ENCODE measurements at places on chromosomes 7 and 10. TPM values are rescaled to one million over a fixed set of nuclear protein-coding genes. Genes with fewer than 3 reads are reported as not detected.
A peak's percentile ranks its signal among the peaks of the same experiment; 100 is the strongest.

- peak; percentile 45 for DNase-seq
Measured at GRCh38 chr7:47513741-47514241, 68.1 kb downstream of the TNS3 start.

- DNase-seq, result no peak
Measured at GRCh38 chr7:48365010-48365409, 193.8 kb downstream of the ABCA13 start.

DNA sequence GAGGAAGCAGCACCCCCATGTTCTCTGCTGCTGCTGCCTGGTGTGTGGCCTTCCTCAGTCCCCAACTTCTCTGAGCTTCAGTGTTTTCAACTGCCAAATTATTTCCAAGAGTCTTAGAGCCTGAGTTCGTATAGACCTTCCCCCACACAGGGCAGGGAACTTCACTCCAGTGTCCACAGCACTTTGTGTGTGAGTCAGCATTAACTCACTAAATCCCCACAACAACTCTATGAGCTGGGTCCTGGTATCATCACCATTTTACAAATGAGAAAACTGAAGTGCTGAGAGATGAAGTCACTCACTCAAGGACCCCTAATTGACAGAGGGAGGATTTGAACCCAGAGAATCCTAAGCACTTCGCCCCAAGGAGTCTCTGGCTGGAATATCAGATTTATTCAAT is 48.3 kb downstream of the ADCYAP1R1 start:
- DNase-seq, result no peak

- DNase-seq, result no peak
Measured at GRCh38 chr7:78912781-78913180, 540.7 kb downstream of the MAGI2 start.

GRCh38 chr10:118901906-118902305 is 127.6 kb upstream of the NANOS1 start:
- DNase-seq, result no peak

DNA sequence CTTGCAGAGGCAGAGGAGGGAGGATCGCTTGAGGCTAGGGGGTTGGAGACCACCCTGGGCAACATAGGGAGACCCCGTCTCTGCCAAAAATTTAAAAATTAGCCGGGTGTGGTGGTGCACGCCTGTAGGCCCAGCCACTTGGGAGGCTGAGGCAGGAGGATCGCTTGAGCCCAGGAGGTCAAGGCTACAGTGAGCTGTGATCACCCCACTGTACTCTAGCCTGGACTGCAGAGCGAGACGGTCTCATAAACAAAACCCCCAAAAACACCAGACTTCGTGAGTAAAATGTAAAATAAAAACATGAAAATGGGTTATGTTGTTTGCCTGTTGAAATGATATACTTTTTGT is 699 bp downstream of the LHPP start:
- no peak for DNase-seq

GRCh38 chr10:86691333-86692022 is 23.2 kb downstream of the LDB3 start:
- DNase-seq, result no peak

DNA sequence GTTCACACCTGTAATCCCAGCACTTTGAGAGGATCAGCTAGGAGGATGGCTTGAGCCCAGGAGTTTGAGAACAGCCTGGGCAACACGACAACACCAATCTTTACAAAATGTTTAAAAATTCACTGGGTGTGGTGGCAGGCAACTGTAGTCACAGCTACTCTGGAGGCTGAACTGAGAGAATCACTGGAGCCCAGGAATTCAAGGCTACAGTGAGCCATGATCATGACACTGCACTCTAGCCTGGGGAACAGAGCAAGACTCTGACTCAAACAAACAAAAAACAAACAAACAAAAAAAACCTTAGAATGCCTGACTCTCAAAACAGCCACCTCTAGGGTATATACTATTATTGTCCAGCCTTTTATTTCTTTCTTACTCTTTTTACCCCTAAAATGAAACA is 56.5 kb upstream of the PAPSS2 start:
- DNase-seq, result no peak

- DNase-seq, result no peak
Measured at GRCh38 chr7:65846008-65846570, 26.8 kb upstream of the VKORC1L1 start.

- DNase-seq, result no peak
Measured at GRCh38 chr7:87534072-87534471, 58.6 kb upstream of the ABCB4 start.

DNA sequence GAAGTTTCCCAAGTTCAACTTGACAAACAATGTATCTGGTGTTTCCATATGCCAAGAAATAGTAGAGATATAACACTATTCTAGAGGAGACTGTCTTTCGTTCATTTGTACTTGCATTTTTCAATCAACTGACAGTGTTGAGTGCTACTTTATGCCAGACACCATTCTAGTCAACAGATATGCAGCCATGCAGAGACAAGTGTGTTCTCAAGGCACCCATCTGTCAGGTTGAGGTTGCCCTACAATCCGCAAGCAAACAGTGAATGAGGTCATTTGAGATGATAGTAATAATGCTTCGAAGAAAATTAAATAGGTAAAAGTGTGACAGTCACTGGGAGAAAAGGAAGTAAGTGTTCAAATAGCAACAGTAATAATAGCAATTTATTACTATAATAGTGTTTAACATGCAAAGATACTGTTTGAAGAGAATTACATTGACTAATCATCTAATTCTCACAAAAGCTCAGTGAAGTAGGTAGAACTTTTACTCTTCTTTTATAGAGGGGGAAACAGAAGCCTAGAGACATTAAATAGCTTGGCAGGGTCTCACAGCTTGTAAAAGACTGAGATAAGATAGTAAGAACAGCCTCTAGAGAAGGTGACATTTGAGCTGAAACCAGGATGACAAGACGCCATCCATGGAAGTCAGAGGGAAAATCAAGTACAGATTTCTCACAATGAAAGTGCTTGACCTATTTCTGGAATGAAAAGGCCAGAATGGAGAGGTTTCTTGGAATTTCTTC is 936.9 kb downstream of the SORCS3 start:
- DNase-seq, result no peak

GRCh38 chr10:98292971-98293370 is 25.0 kb upstream of the LOXL4 start:
- DNase-seq, result no peak

DNA sequence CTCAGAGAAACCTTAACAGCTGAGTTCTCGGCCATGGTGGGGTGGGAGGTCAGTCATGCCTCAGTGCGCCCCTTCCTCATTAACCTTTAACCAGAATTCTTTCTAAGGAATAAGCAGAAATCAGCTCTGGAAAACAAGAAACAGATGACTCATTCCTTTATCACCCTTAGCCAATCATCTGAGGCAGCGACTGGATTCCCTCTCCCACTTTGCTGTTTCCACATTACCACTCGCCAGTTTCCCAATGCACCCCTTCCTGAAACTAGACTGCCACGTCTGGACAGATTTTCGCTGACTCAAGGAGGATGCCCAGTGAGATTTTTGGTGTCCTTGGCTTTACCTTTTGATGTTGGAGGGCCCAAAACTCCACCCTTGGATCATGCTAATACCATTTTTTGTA is 223.8 kb downstream of the PLXDC2 start:
- no peak for DNase-seq

DNA sequence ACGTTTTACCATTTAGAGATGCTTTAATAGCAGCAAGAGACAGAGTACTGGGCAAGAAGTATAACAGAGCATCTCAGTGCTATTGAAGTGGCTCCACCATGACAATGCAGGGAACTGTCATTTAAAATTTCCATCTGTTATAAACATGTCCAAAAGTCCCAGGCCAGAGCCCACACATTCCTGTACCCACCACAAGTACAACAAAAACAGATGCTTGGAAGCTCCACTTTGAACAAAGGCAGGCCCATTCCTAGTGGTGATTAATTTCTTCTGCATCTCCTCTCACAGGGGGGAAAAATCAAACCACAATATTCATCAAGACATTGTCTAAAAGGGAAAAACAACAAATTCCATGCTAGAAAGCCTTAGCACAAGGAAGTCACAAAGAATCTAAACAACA is 627.9 kb downstream of the PARD3 start:
- DNase-seq, result no peak

DNA sequence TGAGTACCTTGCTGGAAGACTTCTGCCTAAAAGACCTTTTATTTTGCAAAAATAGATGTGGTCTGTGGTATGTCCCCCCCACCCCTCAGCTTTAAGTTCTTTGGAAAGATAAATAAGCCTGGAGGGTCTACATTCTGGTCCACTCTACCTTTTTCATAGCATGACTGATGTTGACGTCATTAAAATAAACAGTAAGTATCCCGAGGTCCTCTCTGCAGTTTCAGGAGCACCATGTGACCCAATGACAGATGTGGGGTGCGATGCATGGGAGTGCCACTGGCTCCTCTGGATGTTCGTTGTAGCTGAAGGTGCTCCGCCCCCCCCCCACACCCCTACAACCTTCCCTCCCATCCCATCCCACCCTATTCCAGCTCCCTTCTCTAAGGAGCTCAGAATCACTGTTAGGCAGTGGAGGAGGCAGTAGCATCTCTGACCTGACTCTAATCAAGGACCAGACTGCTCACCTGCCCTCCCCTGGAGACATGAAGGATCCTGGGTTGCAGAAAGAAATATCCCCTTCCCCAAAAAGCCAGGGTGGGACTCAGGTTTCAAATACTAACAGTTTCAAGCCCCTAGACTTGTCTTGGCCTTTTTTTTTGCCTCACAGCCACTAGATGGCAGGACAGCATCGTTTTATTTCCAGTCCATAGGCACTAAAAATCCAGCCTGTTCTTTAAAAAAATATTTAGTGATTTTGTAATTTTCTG is 25.1 kb downstream of the CASP7 start:
- no peak for DNase-seq

DNA sequence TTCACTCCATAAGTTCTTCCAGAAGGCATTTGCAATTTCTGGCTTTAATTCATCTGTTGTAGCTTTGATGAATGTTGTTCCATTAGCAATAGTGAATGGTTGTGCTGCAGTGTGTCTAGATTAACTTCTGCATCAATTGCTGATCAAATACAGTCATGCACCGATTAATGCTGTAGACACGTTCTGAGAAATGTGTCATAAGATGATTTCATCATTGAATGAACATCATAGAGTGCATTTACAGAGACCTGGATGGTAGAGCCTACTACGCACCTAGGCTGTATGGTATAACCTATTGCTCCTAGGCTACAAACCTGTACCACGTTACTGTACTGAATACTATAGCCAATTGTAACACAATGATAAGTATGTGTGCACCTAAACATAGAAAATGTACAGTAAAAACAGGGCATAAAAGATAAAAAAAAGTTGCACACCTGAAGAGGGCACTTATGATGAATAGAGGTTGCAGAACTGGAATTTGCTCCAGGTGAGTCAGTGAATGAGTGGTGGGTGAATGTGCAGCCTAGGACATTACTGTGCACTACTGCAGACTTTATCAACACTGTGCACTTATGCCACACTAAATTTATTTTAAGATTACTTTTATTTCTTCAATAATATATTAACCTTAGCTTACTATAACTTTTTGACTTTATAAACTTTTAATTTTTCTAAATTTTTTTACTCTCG is 170.7 kb downstream of the HERPUD2 start:
- no peak for DNase-seq

- no peak for DNase-seq
Measured at GRCh38 chr7:93843260-93843659, 47.3 kb downstream of the TFPI2 start.

- DNase-seq, result no peak
Measured at GRCh38 chr7:36870625-36871354, 146.5 kb upstream of the AOAH start.

NEUROD6 gene
- not detected for total RNA-seq

FKBP9 gene
- total RNA-seq, result 116 TPM

CCAR1 gene
- total RNA-seq, result 48.1 TPM

VWA2 gene
- total RNA-seq, result 0.75 TPM

GDF2 gene
- total RNA-seq, result not detected

SPDYE2B gene
- total RNA-seq, result not detected

HMX2 gene
- total RNA-seq, result 0.69 TPM
